ENCODE measurements at places on chromosomes 6 and 20.

GRCh38 chr20:24825591-24825990 lies 123.5 kb upstream of the CST7 start:
- no peak for DNase-seq

- DNase-seq, result no peak
Measured at GRCh38 chr20:49287555-49288249, 9.8 kb upstream of the ZNFX1 start.

GRCh38 chr6:56370127-56370540 lies 122.8 kb upstream of the COL21A1 start:
- peak; percentile 27 for DNase-seq

GRCh38 chr6:11428895-11429294 lies 108.7 kb upstream of the TMEM170B start:
- DNase-seq, result no peak

DNA sequence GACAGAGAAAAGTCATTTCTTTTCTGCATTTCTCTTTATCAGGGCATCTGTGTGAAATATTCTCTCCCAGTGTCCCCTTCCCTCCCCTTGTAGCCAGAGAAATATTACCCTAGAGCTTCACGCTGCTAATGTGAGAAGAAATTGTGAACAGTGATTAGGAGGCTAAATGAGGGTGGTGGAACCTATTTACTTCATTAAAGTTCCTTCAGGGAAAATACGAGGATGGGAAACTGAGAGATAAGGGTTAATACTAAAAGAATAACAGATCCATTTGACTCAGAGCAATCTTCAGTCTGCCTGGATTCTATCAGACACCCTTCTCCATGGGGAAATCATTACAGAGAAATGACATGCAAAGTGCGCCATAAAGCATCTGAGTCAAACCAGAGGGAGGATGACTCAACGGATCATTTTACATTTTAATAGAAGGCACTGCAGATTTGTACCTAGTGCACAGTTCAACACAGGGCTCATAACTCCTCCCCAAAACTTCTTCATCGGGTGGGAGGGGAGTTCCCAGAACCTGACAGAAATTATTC lies 131.3 kb downstream of the GJA10 start:
- no peak for DNase-seq

GRCh38 chr6:169222126-169222525 lies 31.5 kb downstream of the THBS2 start:
- DNase-seq, result no peak

DNA sequence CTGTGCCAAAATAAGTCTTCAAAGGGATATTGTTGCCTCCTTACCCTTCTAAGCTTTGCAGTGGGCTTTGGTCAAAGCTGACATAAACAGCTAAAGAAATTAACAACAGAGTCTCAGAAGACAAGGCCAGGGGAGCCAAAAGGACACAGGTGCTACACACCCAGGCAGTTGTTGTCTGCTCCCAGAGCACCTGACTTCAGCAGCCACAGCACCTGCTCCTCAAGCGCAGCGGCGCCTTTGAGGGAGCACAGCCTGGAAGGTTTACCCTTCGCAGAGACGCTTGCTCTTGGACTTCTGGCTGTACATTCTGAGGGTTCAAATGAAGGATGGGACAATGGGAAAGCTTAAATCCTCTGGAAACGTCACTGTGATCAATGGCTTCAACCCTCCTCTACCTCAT lies 16.6 kb downstream of the B4GALT5 start:
- DNase-seq, result peak; percentile 15

DNA sequence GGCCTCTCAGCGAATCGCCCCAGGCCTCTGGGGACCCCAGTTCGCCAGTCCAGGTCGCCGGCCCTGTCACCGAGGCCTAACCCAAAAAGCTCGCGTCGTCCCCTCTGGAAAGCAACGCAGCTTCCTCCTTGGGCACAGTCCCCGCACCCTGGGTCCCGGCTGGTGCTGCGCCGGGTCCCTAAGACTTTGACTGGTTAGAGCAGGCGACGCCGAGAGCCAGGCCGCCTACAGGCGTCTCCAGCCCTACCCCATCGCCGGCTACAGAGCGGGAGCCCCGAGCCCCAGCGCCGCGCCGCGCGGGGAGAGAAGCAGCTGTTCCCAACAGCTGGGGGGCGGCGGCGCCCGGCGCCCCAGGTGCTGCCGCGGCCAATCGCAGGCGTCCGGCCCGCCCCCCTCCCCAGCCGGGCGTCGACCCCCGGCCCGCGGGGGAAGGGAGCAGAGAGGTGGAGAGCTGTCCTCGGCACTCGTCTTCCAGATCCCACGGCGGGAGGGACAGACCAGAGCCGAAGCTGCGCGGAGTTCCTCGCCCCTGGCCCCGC lies 540 bp upstream of the RBM24 start:
- no peak for DNase-seq

Measured in NCI-H1092 (cell line).